Stimulated activated CD4-positive, alpha-beta T cell treated with anti-CD3 and anti-CD28 coated beads, Interleukin-15, amount 100 ng/mL, for 48 hours (primary cell): ENCODE measurements at places on chromosomes 2 and 18.

DNA sequence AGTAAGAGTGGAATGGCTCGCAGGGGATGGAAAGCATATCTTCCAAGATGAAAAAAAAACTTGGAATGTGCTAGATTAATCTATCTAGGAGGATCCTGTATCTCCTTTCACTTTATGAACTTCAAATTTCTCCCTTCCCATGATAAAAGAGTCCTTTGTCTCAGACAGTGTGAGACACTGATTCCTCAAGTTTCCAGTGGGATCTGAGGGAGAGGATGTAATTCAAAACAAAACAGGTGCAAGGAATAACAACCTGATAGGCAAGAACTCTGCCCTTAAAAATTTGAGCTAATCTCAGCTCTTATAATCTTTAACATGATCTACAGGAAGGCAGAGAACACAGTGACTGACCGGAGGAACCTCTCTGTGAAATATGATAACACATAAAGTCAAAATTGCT lies 162.0 kb upstream of the ZFP36L2 start:
- no peak for DNase-seq

DNA sequence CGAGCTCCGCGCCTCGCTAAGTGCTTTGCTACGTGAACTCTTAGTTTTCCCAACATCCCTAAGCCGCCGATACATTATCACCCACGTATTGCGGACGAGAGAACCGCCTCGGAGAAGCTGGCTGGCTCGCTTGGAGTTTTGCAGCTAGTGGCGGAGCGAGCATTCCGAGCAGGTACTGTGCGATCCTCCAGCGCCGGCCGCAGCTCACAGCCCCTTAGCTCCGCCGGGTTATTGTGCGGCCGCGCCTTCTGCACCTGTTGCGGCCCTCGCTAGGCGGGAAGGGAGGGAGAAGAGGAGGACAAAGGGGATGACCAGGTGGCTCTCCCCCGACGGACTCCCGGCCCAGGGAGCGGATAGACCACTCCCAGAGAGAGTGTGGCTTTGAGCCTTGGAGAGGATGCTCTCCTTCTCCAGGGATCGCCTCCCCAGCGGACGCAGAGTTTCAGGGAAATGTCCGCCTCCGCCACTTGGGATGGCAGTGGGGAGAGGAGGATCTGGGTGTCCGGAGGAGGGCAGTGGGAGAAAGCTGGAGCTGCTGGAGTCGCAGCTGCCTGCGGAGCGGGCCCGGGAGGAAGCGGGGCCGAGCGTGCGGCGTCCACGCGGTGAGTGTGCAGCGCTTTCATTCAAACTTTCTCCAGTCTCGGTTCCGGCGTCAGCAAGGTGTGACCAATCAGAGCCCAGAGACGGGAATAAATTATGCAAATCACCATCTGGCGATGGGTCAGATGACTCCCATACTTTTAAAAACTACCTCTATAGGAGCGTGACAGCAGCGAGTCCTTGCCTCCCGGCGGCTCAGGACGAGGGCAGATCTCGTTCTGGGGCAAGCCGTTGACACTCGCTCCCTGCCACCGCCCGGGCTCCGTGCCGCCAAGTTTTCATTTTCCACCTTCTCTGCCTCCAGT lies at the start of gene LIPG:
TSS of gene LIPG (plus strand) at position 769 of the 905 bp plus-strand sequence. CDS start 252 bp downstream, outside the sequence.
- DNase-seq = peak; percentile 52

- DNase-seq = no peak
Observed at GRCh38 chr2:132816234-132816633, 146.2 kb upstream of the LYPD1 start.

DNA sequence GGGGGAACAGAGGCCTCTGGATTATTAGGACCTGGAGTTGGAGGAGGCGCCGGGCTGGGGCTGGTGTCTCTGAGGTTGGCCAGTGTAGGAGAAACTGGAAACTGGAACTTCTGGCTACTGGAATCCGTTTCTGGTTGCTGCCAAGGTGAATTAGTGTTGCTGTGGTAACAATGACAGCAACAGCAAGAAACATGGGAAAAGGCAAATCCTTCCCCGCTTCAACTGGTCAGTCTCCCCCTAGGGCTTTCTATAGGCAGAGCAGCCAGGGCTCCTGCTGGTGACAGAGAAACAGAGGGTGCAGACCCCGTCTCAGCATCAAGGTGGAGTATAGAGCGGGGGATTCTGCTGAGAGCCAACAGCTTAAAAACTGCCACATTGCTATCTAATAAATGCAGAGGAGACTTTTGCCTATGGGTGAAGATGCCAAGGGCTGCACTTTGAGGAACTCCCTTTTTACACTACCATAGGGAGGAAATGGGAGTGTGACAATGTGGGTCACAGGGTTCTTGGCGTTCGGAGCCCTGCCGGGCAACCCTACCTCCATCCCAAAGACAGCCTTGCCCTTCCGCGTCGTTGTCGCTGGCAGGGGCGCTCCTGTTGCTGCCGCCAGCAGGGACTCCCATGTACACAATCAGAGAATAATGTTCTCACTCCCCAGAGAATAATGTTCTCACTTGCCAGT lies 81.4 kb upstream of the CABLES1 start:
- DNase-seq = no peak
